AML-193 (cell line): ENCODE measurements at places on chromosomes 4 and X.

GRCh38 chrX:20015945-20016615, 25.2 kb upstream of the BCLAF3 start:
- DNase-seq = no peak

GRCh38 chrX:50403903-50404302, 66.7 kb downstream of the DGKK start:
- DNase-seq = no peak

DNA sequence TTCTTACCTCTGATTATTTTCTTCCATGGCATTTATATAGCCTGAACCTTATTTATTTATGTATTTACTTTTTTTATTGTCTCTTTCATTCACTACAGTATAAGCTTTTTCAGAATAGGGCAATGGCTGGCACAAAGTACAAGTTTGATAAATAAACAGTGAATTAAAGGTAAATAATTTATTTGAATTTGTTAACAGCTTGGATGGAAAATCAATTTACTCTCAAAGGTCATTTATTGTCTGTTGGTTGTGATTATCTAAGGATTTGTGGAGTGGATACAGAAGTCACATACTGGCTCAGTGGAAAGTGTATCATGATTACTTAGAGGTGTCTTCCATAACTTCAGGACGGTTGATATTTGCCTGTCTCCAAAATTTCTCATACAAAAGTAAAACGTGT, 2472.9 kb downstream of the PCDH7 start:
- no peak for DNase-seq

- no peak for DNase-seq
Observed at GRCh38 chr4:145101091-145101490, 3.0 kb downstream of the ABCE1 start.

DNA sequence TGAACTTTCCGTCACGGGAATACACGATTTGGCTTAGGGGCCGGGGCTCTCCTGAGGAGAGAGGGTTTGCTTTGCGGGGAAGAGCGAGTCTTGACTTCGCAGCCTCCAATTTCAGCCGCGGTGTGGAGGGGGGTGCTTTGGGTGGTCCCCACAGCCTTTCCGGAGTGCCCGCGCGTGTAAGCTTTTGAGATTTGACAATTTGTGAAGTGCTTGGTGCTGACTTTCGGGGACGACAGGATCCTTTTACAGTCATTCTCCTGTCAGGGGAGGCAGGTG, 355 bp downstream of the SCML1 start:
- DNase-seq = no peak
